Tibial nerve (tissue), 4 donors: ENCODE measurements at places on chromosomes 6 and 20. TPM values are rescaled to one million over a fixed set of nuclear protein-coding genes. Genes with fewer than 3 reads are reported as not detected.

F13A1 gene
- total RNA-seq, result 94.2 TPM

SLC22A23 gene
- total RNA-seq, result 8.3 TPM

DUSP15 gene
- total RNA-seq, result 31.8 TPM

CD109 gene
- total RNA-seq, result 13.3 TPM

ZNF391 gene
- total RNA-seq, result 3.3 TPM

HUS1B gene
- 8.4 TPM for total RNA-seq
